Airway epithelial cell (primary cell): ENCODE measurements at places on chromosomes 5 and 9. TPM values are rescaled to one million over a fixed set of nuclear protein-coding genes. Genes with fewer than 3 reads are reported as not detected.

FBN2 gene
- total RNA-seq = 28.7 and 40.0 TPM in 2 replicates

GDNF gene
- total RNA-seq = not detected in 2 replicates

UQCRQ gene
- 288 and 334 TPM in 2 replicates for total RNA-seq

AHRR gene
- 0.37 and 0.63 TPM in 2 replicates for total RNA-seq

NMUR2 gene
- total RNA-seq = not detected in 2 replicates
